ENCODE measurements at places on chromosomes 7 and 10.

- DNase-seq: no peak
These were observed 178.4 kb upstream of the LRRTM3 start for GRCh38 chr10:66747451-66747850.

DNA sequence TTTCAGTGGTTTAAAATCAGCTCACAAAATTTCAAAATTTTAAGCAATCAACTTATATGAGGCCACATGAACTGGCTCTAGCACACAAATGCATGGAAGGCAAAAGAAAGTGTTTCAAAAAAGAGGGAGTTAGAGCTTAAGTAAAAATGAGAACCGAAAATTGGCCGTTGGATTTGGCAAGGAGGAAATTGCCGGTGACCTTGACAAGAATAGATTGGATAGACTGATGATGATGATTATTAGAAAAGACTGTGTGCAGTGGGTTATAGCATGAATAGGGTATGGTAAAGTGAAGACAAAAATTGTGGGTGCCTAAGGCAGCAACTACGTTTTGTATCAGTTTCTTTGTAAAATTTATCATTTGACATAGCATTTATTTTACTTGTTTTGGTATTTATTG, 175.7 kb downstream of the SEMA3D start:
- no peak for DNase-seq

GRCh38 chr10:13046851-13047528, 45.5 kb upstream of the CCDC3 start:
- no peak for DNase-seq

DNA sequence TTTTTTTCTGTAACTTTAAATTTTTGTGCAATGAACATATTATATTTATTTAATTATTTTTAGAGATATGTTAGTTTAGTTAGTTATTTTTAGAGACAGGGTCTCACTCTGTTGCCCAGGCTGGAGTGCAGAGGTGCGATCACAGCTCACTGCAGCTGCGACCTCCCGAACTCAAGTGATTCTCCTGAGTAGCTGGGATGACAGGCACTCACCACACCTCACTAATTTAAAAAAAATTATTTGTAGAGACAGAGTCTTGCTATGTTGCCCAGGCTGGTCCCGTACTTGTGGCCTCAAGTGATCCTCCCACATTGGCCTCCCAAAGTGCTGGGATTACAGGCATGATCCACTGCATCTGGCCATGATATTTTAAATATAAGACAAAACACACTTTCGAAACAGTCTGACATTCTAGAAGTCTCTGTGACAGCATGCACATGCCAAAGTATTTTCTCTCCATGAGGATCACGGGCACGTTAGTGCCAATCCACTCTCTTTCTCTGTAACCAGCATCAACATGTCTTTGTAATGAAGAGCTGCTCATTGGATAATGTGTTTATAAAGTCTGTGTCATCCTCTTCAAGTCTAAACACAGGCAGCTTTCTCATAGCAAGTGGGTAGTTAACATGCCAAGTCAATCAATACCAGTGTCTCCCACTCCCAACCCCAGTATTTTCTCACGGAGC, 137.4 kb downstream of the GLI3 start:
- DNase-seq: no peak

- DNase-seq: no peak
These were observed 38.5 kb downstream of the MTURN start for GRCh38 chr7:30173058-30173897.

DNA sequence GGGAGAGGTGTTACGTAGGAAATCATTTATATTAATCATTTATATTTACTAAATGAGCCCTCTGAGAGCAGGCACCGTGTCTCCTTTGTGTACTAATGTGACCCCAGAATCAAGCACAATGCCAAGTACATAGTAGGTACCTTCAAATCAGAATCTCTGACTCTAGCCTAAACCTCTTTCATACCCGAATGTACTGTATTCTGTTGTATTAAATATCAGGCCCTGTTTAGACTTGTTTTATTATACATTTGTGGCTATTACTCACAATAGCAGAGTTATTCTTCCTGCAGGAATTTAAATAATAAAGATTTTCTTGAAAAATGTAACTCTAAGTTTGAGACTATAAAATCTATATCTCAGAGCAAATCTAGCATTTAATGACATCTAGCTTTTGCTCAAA, 297.3 kb downstream of the EXOC4 start:
- no peak for DNase-seq

GRCh38 chr7:5594616-5595544, 171.2 kb upstream of the TNRC18 start:
- DNase-seq: no peak

- no peak for DNase-seq
These were observed 163.6 kb downstream of the KCND2 start for GRCh38 chr7:120436487-120437060.

Measured in activated CD8-positive, alpha-beta memory T cell treated with anti-CD3 and anti-CD28 coated beads for 4 hours (primary cell).